ENCODE measurements at places on chromosomes 16 and 17. TPM values are rescaled to one million over a fixed set of nuclear protein-coding genes. Genes with fewer than 3 reads are reported as not detected.

Gene TACO1
- total RNA-seq = 10.5 TPM

- no peak for DNase-seq
- no peak overlapping the region for H3K27ac ChIP-seq
- H3K4me3 ChIP-seq = no peak overlapping the region
- H3K36me3 ChIP-seq = peaks cover 17% of the 10 kb centered on the region
These were observed 5.4 kb downstream of the RECQL5 start for GRCh38 chr17:75661531-75661930.

Gene MRPL12
- total RNA-seq = 45.8 TPM

Gene PIK3R6
- 0.66 TPM for total RNA-seq

All from body of pancreas (tissue), 4 donors.